ENCODE measurements at places on chromosomes 16 and 17.

DNA sequence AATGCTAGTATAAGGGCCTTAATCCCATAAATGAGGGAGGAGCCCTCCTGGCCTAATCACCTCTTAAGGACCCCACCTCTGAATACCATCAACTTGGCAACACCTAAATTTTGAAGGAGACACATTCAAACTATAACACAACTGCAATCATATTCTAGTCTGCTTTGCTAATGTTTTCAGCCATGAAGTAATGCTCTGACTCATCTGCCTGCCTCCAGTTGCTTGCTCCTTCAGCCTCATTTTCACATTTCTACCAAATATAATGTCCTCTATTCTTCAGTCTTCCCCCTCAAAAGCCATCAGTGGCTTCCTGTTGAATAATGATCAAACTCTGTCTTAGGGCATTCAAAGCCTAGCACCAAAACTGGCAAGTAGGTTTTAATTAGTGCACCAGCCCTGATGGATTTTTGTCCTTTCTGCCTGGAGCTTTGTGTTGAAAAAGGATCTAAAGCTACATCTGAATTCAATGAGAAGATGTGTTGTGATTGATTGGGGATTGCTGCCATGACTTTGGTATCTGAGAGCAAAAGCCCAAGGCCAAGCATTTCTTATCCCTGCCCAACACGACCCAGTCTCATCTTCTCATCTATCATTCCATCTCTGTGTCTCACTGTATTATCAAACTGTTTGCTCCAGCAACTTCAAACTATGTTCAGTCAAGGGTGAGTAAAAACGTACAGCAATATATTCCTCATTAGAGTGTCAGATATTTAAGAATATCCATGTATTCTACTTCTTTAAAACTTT, 140.8 kb upstream of the ELAC2 start:
- no peak for DNase-seq

DNA sequence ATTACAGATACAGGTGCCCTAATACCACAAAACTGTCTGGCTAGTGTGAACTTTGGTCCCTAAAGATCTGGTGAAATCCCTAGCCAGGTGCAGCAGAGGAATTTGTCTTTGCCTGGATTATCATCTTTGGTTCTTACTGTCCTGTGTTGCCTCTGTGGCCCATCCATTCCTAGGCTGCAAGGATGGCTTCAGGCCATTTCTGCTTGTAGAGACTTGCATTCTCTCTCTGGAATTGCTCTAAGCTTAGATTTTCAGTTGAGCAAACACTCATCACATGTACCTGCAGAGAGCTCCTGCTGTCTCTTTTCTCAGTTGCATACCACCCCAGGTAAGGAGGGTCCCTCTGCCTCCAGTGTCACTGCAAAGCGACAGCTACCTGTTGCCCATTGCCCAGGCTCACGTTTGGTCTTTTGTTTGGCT, 114.9 kb downstream of the PRKCA start:
- DNase-seq, result no peak

DNA sequence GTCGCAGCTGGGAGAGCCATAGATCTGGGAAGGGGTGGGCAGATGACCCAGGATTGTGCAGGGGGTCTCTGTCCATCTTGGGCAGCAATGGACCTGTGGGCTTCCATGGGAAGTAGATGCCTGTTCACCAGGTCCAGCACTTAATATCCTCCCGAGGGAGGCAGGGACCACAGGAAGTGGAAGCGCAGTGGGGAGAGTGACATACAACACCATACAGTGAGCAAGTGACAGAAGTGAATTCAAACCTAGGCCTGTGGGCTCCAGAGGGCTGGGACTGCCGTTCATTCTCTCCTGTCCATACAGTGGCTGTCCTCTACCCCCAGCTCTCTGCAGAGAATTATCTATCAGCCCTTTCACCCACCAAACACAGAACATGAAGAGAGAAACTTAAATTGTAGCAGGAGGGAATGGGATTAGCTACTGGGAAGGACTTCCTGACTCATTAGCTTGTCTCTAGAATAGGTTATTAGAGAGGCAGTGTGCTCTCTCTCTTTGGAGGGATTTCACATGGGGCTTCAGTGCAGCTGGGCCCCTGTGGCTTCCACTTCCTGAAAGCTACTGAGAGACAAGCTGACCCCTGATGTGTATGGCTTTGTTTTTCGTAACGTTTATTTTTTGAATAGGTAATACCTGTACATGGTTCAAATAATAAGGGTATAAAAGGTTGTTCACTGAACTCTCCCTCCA, 13.1 kb upstream of the SEZ6 start:
- DNase-seq, result no peak

GRCh38 chr16:54050459-54051210, 236.0 kb downstream of the IRX3 start:
- DNase-seq, result peak; percentile 94

GRCh38 chr17:49190932-49191331, 19.4 kb downstream of the GNGT2 start:
- no peak for DNase-seq

DNA sequence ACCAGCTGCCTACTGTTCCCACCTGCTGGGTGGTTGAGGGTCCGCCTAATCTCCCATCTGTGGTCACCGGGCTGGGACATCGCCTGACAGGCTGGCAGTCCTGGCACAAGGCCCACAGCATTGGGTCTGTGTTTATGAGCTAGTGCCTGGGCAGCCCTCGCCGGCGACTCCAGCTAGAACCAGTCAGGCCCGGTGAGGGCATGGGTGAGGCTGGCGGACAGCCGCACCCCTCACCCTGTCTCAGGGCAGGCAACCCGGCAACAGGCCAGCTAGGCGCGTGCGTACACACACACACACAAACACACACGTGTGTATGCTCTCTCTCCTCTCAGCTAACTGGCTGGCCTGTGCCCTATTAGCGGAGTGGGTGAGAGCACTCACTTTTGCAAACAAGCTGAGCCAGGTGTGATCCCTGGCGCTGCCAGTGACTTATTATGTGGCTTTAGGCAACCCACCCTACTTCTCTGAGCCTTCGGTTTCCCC, 10.4 kb downstream of the HSD11B2 start:
- DNase-seq, result no peak

- no peak for DNase-seq
These were observed 205.9 kb downstream of the HS3ST3A1 start for GRCh38 chr17:13395862-13396261.

- no peak for DNase-seq
These were observed 9.3 kb downstream of the C16orf90 start for GRCh38 chr16:3485821-3486505.

GRCh38 chr17:5678171-5678570, 93.9 kb upstream of the NLRP1 start:
- no peak for DNase-seq

DNA sequence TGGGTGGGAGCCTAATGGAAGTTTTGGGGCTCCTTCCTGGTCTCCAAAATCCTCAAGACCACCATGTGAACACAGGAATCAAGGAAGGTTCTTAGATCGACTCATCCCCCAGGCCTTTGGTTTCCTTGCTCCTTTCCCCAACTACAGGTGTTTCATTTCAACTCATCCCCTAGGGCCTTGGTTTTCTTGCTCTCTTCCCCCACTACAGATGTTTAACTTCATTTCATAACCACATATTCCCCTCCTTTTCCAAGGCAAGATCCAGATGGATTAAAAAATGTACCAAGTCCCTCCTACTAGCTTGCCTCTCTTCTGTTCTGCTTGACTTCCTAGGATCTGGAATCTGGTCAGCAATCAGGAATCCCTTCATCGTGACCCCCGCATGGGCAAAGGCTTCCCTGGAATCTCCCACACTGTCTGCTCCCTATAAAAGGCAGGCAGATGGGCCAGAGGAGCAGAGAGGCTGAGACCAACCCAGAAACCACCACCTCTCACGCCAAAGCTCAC, at the start of gene CCL11:
Gene CCL11, plus strand, starts transcription at position 457 of the 507 bp plus-strand sequence. CDS start 67 bp downstream, outside the sequence.
- DNase-seq, result no peak

DNA sequence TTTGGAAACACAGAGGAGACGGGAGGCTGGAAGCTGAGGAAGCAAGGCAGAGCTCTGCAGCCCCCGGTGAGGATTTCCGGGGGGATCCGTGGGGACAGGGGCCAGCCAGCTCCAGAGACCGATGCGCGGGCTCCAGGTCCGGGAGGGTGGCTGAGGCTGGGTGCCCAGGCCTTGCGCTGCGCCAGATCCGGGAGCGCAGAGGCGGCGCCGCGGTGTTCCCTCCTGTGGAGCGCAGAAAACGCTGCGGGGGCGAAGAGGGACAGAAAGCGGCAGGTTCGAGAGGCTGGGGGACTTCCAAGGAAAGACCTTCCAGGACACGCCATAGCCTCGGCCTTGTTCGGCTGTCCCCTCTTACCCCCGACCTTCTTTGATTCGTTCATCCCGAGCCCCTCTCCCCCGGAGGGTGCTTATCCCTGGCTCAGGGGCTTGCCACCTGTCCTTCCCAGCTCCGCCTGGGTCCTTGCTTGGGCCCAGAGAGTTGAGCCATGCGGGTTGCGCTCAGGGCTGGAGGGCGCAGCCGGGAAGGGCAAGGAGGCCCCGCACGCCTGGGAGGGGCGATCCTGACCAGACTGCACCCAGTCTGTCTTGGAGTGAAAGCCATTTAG, 697 bp upstream of the SHISA9 start:
- no peak for DNase-seq

GRCh38 chr16:12271006-12271405, 294.5 kb downstream of the SNX29 start:
- DNase-seq, result no peak

- DNase-seq, result peak; percentile 0
These were observed 34.2 kb upstream of the ATP2A3 start for GRCh38 chr17:3998436-3998835.

DNA sequence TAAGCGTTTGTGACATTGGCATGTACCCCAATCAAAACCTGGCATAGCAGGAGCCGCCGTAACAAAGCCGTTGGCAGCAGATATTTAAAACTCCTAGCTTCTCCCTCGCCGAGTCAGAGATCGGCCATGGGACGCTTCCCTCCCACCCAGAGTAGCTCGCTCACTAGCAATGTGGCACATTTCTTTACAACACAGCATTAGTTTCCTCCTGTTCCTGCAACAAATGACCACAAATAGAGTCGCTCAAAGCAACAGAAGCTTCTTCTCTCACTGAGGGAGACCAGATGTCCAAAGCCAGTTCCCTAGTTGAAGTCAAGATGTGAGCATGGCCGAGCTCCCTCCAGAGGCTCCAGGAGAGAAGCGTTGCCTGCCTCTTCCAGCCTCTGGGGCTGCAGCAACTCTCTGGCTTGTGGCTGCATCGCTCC, 106.7 kb downstream of the RBFOX3 start:
- DNase-seq, result no peak

- no peak for DNase-seq
These were observed 1.2 kb downstream of the MAPK7 start for GRCh38 chr17:19379361-19380065.

Data from GF-D8 (cell line).